ENCODE measurements at places on chromosomes 12 and 14. TPM values are rescaled to one million over a fixed set of nuclear protein-coding genes. Genes with fewer than 3 reads are reported as not detected.
A peak's percentile ranks its signal among the peaks of the same experiment; 100 is the strongest.

The TAS2R19 gene
- 21.9 TPM for total RNA-seq

The INHBC gene
- not detected for total RNA-seq

DNA sequence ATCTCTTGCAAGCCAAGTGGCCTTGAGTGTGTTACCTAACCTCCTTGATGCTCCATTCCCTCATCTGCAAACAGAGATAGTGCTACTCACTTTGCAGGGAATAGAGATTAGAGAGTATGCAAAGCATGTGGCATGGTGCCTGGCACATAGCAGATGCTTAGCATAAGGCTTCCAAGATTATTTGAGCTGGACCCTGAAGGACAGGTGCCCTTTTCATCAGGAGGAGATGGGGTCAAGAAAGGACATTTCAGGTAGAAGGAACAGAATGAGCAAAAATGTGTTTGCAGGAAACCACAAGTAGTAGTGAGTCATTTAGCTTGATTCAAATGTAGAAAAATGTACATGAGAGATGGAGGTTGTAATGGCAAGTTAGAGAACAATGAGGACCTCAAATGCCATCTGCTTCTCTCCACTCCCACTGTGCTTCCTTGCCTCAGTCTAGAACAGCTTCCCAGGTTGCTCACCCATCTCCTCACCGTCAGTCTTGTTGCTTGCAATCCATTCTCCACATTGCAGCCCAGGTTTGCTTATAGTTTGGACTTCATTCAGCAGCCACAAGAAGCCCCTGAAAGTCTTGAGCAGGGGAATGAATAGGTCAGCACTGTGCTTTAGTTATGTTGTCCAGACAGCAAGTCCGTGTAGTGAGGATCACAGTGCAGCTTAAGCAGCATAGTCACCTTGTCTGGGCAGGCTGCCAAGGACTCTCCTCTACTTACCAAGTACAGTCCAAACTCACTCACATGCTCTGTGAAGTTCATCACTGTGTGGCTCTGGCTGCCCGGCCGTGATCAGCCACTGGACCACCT is 536.3 kb upstream of the CCDC196 start:
- DNase-seq: peak; percentile 21

- DNase-seq: no peak
Measured at GRCh38 chr12:117171499-117172162, 18.6 kb downstream of the FBXO21 start.

- DNase-seq: peak; percentile 42
Measured at GRCh38 chr14:77109656-77110055, 11.6 kb downstream of the CIPC start.

DNA sequence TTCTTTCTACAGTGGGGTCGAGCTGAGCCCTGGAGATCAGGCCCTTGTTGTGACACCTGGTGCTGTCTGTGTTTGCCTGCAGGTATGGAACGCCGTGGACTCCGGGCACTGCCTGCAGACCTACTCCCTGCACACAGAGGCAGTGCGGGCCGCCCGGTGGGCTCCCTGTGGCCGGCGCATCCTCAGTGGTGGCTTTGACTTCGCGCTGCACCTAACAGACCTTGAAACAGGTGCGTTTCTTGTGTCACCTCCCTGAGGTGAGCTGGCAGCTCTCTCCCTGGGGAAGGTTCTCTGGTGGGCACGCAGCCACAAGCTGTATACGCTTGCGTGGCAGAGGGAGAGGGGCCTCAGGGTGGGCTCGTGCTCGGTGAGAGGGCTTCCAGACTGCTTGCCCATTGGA is 119.3 kb downstream of the BEGAIN start:
- no peak for DNase-seq

Measured in umbilical cord (tissue), 2 donors.